Kidney (tissue), 22 donors: ENCODE measurements at places on chromosomes 3 and 15. TPM values are rescaled to one million over a fixed set of nuclear protein-coding genes. Genes with fewer than 3 reads are reported as not detected.

GRCh38 chr3:103308921-103309320 lies 874.1 kb downstream of the ZPLD1 start:
- no peaks in the 10 kb centered on the region for H3K4me1 ChIP-seq
- no peaks in the 10 kb centered on the region for H3K36me3 ChIP-seq
- H3K4me3 ChIP-seq: no peak overlapping the region
- H3K27ac ChIP-seq: no peak overlapping the region
- no peaks in the 10 kb centered on the region for H3K27me3 ChIP-seq

DNA sequence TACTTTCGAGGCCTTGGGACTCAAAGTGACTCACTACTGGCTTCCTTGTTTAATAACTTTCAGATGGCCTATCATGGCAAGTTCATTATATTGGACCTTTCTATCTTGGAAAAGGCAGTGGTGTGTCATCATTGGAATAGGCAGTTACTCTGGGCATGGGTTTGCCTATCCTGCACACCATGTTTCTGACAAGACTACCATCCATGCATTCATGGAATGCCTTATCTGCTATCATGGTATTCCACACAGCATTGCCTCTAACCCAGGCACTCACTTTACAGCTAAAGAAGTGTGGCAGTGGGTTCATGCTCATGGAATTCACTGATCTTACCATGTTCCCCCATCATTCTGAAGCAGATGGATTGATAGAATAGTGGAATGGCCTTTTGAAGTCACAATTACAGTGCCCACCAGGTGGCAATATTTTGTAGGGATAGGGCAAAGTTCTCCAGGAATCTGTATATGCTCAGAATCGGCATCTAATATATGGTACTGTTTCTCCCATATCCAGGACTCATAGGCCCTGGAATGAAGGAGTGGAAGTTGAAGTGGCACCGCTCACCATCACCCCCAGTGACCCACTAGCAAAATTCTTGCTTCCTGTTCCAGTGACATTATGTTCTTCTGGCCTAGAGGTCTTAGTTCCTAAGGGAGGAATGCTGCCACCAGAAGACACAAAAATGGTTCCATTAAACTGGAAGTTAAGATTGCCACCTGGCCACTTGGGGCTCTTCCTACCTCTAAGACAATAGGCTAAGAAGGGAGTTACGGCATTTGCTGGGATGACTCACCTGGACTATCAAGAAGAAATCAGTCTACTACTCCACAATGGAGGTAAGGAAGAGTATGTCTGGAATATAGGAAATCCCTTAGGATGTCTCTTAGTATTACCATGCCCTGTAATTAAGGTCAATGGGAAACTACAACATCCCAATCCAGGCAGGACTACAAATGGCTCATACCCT lies 1161.4 kb downstream of the SI start:
- no peak overlapping the region for H3K4me3 ChIP-seq
- H3K27ac ChIP-seq: no peak overlapping the region
- DNase-seq: no peak

Gene CP
- 72.1 TPM for total RNA-seq

DNA sequence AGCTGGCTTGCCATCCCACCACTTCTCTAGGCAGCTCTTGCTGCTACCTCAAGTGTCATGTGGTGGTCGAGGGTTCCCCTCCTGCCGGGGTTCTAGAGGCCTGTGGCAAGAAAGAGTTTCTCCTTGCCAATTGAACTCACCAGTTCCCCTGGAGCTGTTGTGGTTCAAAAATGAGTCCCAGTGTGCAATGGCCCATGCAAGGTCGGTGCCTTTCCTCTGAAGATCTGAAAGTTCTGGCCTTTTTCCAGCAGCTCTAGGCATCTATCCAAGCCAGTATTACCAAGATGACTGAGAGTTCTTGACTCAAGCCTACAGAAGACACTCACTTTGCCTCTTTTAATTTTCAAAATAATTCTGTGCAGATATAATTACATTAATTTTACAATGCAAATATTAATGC lies 163.6 kb downstream of the KCNMB2 start:
- H3K4me1 ChIP-seq: peaks cover 4% of the 10 kb centered on the region
- no peak overlapping the region for H3K4me3 ChIP-seq
- no peaks in the 10 kb centered on the region for H3K36me3 ChIP-seq
- H3K27ac ChIP-seq: no peak overlapping the region

Gene GOLGA8K
- 1.6 TPM for total RNA-seq

Gene CKMT1A
- 15.1 TPM for total RNA-seq

GRCh38 chr3:62481962-62482361 lies 108.6 kb upstream of the FEZF2 start:
- H3K4me1 ChIP-seq: no peaks in the 10 kb centered on the region
- H3K27me3 ChIP-seq: no peaks in the 10 kb centered on the region
- H3K36me3 ChIP-seq: no peaks in the 10 kb centered on the region
- H3K27ac ChIP-seq: no peak overlapping the region

- no peaks in the 10 kb centered on the region for H3K36me3 ChIP-seq
- no peak overlapping the region for H3K4me3 ChIP-seq
- no peak overlapping the region for H3K27ac ChIP-seq
- no peaks in the 10 kb centered on the region for H3K27me3 ChIP-seq
- no peaks in the 10 kb centered on the region for H3K4me1 ChIP-seq
Measured at GRCh38 chr3:57779666-57780065, 23.6 kb downstream of the SLMAP start.

DNA sequence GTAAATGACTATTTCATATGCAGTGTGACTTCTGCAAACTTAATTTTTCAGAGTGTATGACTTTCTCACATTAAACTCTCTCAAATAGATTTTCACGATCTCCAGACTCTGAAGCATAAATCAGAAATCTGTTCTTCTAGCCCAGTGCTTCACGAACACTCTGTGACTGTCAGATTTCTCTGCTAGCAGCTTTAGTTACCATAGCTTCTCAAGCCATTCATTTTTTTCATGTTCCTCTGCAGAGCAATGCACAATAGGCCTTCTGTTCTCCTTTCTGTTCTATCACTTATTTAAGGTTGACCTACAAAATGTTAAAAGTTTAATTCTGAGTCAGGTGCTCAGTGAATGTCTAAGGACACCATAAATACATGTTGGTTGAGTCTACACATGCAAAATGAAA lies 1102.2 kb downstream of the TUSC7 start:
- H3K27ac ChIP-seq: no peak overlapping the region
- H3K36me3 ChIP-seq: no peaks in the 10 kb centered on the region
- DNase-seq: no peak
- H3K4me3 ChIP-seq: no peak overlapping the region
- H3K4me1 ChIP-seq: no peaks in the 10 kb centered on the region

Gene CGNL1
- 81.5 TPM for total RNA-seq

DNA sequence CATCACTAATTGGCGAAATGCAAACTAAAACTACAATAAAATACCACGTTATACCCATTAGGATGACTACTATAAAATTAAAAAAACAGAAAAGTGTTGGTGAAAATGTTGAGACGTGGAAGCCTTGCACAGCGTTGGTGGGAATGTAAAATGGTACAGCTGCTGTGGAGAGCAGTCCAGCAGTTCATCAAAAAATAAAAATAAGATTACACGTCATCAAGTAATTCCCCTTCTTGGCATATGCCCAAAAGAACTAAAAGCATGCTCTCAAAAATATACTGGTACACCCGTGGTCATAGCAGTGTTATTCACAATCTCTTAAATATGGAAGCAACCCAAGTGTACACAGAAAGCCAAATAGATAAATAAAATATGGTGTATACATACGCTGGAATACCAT lies 71.8 kb upstream of the NDN start:
- H3K27ac ChIP-seq: no peak overlapping the region
- no peaks in the 10 kb centered on the region for H3K36me3 ChIP-seq
- H3K4me3 ChIP-seq: no peak overlapping the region
- no peaks in the 10 kb centered on the region for H3K4me1 ChIP-seq

Gene ARGFX
- total RNA-seq: not detected

DNA sequence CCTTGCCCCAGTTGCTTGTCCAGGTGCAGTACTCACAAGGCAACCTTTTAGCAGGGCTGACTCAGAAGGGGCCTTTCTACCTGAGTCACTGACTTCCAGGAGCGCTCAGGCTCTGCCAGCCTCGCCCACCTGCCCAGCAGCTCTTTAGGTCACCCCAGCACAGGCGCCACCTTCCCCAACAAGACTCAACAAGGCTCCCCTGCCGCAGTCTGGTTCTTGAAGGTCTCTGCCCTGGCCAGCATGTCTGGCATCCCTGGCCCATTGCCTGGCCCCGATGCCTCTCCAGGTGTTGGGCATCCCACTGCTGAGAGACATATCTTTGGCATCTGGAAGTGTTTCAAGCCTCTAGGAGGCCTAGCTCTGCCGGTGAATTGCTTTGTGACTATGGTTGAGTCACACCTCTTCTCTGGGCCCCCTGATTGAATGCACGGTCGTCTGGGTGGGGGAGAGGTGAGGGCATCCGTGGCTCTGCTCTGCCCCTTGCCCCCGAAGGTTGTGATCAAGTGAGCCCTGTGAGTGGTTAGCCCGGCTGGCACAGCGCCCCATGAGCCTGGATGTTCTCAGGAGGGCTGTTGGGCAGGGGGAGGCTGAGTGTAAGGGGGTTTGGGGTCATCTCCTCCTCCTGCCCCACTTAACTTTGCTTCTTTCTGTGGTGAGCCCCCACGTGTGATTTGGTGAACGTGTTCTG lies 21.6 kb downstream of the SNX33 start:
- H3K27ac ChIP-seq: no peak overlapping the region
- no peaks in the 10 kb centered on the region for H3K36me3 ChIP-seq
- H3K27me3 ChIP-seq: no peaks in the 10 kb centered on the region
- peaks cover 16% of the 10 kb centered on the region for H3K4me1 ChIP-seq

Gene ST8SIA2
- total RNA-seq: 0.38 TPM

DNA sequence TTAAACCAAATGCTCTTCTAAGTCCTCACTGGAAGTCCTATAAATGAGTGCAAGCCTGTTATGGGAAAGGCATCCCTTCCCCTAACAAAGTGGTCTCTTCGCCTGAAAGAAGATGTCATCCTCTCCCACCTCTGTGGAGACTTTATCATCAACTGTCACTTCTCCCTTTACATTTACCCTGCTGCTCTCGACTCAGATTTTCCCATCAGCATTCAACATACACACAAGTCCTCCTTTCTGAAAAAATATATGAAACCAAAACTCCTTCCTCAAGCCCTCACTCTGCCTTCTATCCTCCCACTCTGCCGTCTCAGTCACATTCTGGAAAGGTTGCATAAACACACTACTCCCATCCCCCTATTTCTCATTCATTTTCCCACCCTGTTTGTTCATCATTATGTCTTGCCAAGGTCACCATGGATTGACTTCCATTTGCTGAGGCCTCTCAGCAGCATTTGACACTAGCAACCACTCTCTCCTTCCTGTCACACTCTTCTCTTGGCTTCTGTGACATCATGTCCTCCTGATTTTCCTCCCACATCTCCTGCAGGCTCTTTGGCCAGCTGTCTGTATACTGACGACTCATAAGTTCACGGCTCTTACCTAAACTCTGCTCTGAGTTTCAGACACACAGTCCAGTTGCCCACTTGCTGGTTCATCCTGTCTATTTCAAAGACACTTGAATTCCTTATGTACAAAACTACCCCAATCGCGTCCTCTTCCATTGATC lies 70.3 kb upstream of the SMAD3 start:
- no peak overlapping the region for H3K4me3 ChIP-seq
- no peaks in the 10 kb centered on the region for H3K36me3 ChIP-seq

DNA sequence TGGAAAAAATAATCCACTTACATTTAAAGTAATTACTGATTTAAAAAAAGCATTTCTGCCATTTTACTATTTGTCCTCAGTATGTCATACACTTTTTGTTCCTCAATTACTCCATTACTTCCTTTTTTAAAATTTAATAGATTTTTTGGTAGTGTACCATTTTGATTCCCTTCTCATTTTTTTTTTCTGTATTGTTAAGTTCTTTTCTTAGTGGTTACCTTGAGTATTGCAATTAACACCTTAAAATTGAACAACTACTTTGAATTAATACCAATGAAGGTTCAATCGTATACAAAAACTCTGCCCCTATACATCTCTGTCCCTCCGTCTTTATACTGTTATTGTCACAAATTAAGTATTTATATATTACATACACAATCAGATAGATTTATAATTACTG lies 240.6 kb upstream of the LMCD1 start:
- no peaks in the 10 kb centered on the region for H3K27me3 ChIP-seq
- H3K4me1 ChIP-seq: no peaks in the 10 kb centered on the region
- DNase-seq: no peak
- H3K4me3 ChIP-seq: no peak overlapping the region

GRCh38 chr3:158471639-158472294 lies 99.2 kb upstream of the MLF1 start:
- no peaks in the 10 kb centered on the region for H3K4me1 ChIP-seq
- no peak overlapping the region for H3K27ac ChIP-seq

DNA sequence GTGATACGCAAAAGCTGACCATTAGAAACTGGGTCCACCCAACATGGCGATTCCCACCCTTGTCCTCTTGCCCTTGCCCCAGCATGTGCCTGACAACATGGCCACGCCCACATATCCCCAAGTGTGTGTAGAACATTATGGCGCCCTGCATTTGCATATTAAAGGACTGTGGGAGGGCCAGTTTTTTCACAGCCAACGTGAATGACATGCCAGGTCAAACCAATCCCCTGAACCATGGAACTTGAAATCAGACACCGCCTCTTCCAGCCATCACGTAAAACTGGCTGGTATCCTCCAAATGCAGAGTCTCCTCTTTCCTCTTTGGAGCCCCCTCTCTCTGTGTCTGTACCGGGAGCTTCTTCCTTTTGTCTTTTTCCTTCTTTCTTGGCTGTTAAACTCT lies 156.7 kb upstream of the EPHA6 start:
- no peaks in the 10 kb centered on the region for H3K4me1 ChIP-seq
- H3K36me3 ChIP-seq: no peaks in the 10 kb centered on the region
- DNase-seq: no peak
- no peaks in the 10 kb centered on the region for H3K27me3 ChIP-seq
- H3K4me3 ChIP-seq: no peak overlapping the region

GRCh38 chr3:105691633-105692032 lies 177.2 kb downstream of the CBLB start:
- no peak overlapping the region for H3K27ac ChIP-seq
- DNase-seq: no peak
- no peaks in the 10 kb centered on the region for H3K36me3 ChIP-seq

DNA sequence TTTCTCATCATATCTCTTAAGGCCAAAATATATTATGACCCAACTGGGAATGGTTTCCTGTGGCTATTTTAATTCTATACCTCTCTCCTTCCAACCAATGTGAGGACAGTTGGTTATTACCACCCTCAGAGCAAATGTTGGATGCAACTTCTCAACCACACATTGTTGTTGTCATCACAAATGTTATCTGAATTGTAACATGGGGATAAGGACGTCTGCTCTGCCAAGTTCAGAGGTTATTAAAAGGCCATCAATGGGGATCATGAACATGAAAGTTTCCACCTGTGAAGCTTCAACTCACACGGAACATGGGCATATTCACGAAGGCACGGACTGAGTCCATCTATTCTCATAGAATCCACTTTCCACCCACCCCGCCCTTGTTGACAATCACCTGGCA lies 46.8 kb downstream of the MB21D2 start:
- H3K27me3 ChIP-seq: no peaks in the 10 kb centered on the region
- no peaks in the 10 kb centered on the region for H3K36me3 ChIP-seq
- no peak overlapping the region for H3K4me3 ChIP-seq
- DNase-seq: no peak
- no peaks in the 10 kb centered on the region for H3K4me1 ChIP-seq

Gene CMSS1
- 27.0 TPM for total RNA-seq

GRCh38 chr15:38991701-38992100 lies 427.1 kb upstream of the RASGRP1 start:
- H3K27me3 ChIP-seq: no peaks in the 10 kb centered on the region
- no peak overlapping the region for H3K27ac ChIP-seq
- H3K4me1 ChIP-seq: peaks cover 5% of the 10 kb centered on the region

GRCh38 chr15:98966091-98966787 lies 41.4 kb downstream of the PGPEP1L start:
- H3K27ac ChIP-seq: no peak overlapping the region
- no peak overlapping the region for H3K4me3 ChIP-seq
- peak; percentile 58 for DNase-seq
- no peaks in the 10 kb centered on the region for H3K27me3 ChIP-seq
- no peaks in the 10 kb centered on the region for H3K4me1 ChIP-seq
